ENCODE measurements at places on chromosomes 4 and X. TPM values are rescaled to one million over a fixed set of nuclear protein-coding genes. Genes with fewer than 3 reads are reported as not detected.

Gene SLC2A9
- total RNA-seq, result 0.10 TPM

DNA sequence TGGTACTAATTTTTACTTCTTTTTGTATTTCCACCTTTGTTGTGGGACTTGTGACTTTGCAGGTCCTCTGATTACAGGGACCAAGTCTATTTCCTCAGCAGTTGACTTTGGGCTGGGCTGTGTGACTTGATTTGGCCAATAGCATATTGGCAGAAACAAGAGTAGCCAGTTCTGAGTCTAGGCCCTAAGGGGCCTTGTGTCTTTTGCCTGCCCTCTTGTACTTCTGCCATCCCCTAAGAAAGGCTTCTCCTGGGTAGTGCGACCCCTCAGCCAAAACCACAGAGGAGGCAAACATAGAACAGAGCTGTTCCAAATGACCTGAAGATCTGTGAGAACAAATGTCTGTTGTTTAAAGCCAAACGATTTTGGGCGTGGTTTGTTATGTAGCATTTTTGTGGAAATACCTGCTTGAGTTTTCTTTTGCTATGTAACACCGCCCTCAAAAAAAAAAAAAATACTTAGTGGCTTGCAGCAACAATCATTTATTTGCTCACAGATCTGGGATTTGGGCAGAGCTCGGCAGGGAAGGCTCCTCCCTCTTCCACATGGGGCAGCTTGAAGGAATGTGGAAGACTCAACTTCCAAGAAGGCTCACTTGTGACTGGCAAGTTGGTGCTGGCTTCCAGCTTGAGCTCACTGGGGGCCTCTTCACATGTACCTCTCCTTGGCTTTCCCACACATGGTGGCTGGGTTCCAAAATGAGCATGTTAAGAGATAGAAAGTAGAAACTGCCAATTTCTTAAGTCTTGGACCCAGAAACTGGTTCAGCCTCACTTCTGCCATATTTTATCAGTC is 423.0 kb upstream of the CNKSR2 start:
- DNase-seq, result no peak
- H3K36me3 ChIP-seq, result no peaks in the 10 kb centered on the region
- no peaks in the 10 kb centered on the region for H3K4me1 ChIP-seq
- H3K27ac ChIP-seq, result no peak overlapping the region
- H3K4me3 ChIP-seq, result no peak overlapping the region

Gene FGF16
- total RNA-seq, result not detected

DNA sequence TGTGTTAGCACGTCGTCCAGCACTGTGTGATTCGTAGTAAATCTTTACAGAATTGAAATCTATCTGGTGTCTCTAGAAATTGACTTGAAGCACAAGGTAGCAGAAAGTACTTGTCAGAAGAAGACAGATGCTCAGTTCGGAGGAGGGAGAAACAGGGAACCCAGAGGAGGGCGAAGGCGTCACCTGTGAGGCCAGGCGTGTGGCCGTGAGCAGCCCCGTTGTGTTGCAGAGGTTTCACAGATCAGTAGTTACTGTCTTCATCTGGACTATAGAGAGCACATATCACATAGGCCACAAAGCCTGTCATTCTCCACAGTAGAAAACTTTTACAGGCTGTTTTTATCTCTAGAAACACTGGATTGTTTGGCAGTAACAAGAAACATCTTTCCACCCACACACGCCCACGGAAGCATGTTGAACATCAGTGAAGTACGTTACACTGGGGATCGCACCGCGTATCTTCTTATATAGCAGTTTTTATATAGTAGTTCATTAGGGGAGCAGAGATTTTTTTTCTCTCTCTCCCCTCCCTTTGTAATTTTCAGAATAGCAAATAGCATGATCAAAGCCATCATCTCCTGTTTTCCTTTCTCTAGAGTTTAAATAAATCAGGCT is 48.1 kb upstream of the TLR3 start:
- no peaks in the 10 kb centered on the region for H3K36me3 ChIP-seq
- DNase-seq, result no peak
- no peak overlapping the region for H3K4me3 ChIP-seq
- peaks cover 20% of the 10 kb centered on the region for H3K27me3 ChIP-seq
- no peaks in the 10 kb centered on the region for H3K4me1 ChIP-seq
- no peak overlapping the region for H3K27ac ChIP-seq

DNA sequence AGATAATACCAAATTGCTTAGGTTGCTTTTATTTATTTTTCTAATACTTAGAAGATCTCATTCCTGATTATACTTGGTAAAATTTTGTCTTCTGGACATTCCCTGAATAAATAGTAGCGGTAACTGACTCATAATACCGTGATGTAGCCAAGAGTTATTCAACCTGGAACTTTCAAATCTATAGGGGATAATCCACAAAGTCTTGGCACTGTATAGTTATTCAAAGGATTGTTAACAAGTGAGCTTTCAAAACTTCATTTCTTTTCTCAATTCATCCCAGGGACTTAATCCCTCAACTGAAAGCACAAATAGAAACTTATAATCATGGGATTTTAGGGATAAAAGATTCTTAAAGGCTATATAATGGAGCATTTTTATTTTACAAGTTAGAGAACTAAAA is 1383.3 kb downstream of the FAM133A start:
- no peaks in the 10 kb centered on the region for H3K36me3 ChIP-seq
- no peaks in the 10 kb centered on the region for H3K4me1 ChIP-seq
- DNase-seq, result no peak

DNA sequence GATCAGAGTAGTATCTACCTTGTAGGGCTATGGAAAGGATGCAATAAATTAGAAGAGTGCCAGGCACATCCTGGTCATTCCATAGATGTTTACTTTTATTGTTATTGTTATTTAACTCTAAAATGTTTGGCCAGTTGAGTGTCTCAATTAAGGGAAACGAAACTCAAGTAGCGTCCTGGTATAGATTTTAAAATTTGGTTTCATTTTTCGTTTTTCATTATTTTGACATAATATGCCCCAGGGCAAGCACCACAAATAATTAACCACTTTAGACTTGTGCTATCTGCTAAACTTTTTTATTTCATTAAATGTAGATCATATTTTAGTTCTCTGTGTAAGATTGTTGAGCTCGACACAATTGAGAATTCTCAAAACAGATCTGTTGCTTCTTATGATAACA is 179.7 kb upstream of the PRPS2 start:
- H3K4me1 ChIP-seq, result no peaks in the 10 kb centered on the region
- no peaks in the 10 kb centered on the region for H3K36me3 ChIP-seq
- no peak for DNase-seq
- no peak overlapping the region for H3K4me3 ChIP-seq
- H3K27ac ChIP-seq, result no peak overlapping the region

GRCh38 chr4:76806346-76806745 is 91.6 kb downstream of the SOWAHB start:
- no peaks in the 10 kb centered on the region for H3K4me1 ChIP-seq
- no peak overlapping the region for H3K27ac ChIP-seq
- DNase-seq, result no peak

DNA sequence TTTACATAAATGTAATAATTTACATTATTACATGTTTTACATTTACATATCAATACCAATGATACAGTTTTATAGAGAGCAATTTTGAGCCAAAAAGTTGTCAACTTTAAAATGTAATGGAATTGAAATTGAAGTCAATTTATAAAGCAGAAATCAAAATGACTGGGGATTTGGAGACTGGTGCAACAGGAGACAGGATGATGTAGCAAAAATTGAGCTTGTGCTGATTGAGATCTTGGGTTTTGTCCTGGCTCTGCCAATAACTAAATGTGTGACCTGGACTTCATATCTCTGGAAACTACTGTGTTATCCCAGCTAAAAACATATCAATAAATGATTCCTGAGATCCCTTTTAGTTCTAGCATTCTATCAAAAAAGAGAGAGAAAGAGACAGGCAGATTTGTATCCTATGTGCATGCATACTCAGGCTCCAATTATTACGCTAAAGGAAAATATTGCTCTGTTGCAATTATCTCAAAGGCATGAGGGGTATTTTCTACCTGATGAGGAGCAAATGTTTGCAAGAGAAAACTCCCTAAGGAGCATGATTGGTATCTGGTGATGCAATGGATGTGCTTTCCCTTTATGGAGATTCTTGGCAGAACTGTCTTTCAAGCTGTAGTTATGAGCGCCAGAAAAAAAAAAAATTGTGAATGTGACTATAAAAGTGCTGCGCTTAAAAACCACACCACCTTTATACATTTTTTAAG is 14.7 kb downstream of the EXOC1L start:
- no peak overlapping the region for H3K4me3 ChIP-seq
- H3K27me3 ChIP-seq, result peaks cover 30% of the 10 kb centered on the region
- no peak overlapping the region for H3K27ac ChIP-seq
- DNase-seq, result no peak
- H3K36me3 ChIP-seq, result peaks cover 2% of the 10 kb centered on the region
- no peaks in the 10 kb centered on the region for H3K4me1 ChIP-seq

GRCh38 chrX:107675365-107675654 is 47.0 kb downstream of the PRPS1 start:
- DNase-seq, result no peak
- no peaks in the 10 kb centered on the region for H3K36me3 ChIP-seq
- H3K27me3 ChIP-seq, result no peaks in the 10 kb centered on the region
- peak overlapping the region; percentile 80 for H3K27ac ChIP-seq
- H3K4me3 ChIP-seq, result peak overlapping the region; percentile 86

GRCh38 chrX:130296743-130297142 is 28.0 kb upstream of the ZNF280C start:
- no peak overlapping the region for H3K4me3 ChIP-seq
- no peaks in the 10 kb centered on the region for H3K36me3 ChIP-seq
- no peaks in the 10 kb centered on the region for H3K4me1 ChIP-seq
- peaks cover 1% of the 10 kb centered on the region for H3K27me3 ChIP-seq

GRCh38 chrX:9885150-9885549 is 82.0 kb upstream of the CLDN34 start:
- H3K27me3 ChIP-seq, result peaks cover 5% of the 10 kb centered on the region
- H3K4me1 ChIP-seq, result peaks cover 1% of the 10 kb centered on the region
- no peak overlapping the region for H3K4me3 ChIP-seq
- no peaks in the 10 kb centered on the region for H3K36me3 ChIP-seq
- peak; percentile 69 for DNase-seq
- H3K27ac ChIP-seq, result no peak overlapping the region

Gene CORIN
- total RNA-seq, result not detected

Gene TBC1D8B
- 1.4 TPM for total RNA-seq

Gene CLDN2
- not detected for total RNA-seq

GRCh38 chrX:51006064-51006463 is 95.5 kb downstream of the BMP15 start:
- peaks cover 1% of the 10 kb centered on the region for H3K27me3 ChIP-seq
- no peak overlapping the region for H3K4me3 ChIP-seq
- no peak for DNase-seq
- no peaks in the 10 kb centered on the region for H3K36me3 ChIP-seq

DNA sequence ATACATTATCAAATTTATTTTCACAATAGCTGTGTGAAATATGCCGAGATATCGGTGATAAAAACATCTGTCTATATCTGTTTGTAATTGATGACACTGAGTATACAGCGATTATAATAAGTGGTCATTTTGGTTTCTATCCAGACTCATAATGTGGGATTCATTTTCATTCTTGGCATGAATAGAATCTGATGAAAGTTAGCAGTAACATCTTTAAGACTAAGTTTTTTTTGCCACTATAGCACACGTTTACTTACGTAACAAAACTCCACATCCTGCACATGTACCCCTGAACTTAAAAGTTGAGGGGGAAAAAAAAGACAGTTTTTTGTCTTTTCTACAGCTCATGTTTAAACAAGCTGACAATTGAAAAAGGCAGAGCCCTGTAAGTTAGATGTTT is 86.4 kb downstream of the PPA2 start:
- H3K27me3 ChIP-seq, result no peaks in the 10 kb centered on the region
- no peaks in the 10 kb centered on the region for H3K4me1 ChIP-seq
- peaks cover 45% of the 10 kb centered on the region for H3K36me3 ChIP-seq
- H3K27ac ChIP-seq, result no peak overlapping the region

- no peaks in the 10 kb centered on the region for H3K4me1 ChIP-seq
- no peaks in the 10 kb centered on the region for H3K27me3 ChIP-seq
- H3K27ac ChIP-seq, result no peak overlapping the region
- DNase-seq, result no peak
- H3K36me3 ChIP-seq, result no peaks in the 10 kb centered on the region
Measured at GRCh38 chr4:142752202-142752786, 93.8 kb downstream of the INPP4B start.

Gene RFC1
- 86.7 TPM for total RNA-seq

DNA sequence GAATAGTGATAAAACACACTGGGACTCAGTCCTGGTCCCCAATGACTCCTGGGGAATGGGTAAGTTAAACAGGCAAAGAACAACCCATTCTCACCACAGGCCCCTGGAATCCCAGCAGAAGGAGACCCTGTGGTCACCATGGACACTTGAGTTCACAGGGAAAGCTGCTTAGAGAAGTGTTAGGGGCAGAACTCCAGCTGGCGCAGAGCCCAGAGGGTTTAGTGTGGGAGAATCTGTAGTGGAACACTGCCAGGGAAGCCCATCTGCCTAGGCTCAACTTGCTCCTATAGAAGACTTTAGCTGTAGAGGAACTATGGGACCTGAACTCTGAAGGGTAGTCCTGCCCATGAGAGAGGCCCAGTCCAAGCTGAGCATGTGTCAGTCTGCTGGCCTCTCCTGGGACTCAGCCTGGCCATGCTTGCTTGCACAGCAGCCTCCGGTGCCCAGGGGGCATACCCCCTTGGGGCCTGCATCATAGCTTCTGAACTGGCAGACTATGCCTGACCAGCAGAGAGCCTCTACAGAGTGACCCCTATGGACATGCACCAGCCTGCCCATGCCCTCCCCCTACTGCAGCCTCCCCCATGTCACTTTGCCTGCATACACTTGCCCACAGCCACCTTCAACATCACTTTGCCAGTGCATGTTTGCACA is 343.5 kb downstream of the IDS start:
- no peak overlapping the region for H3K27ac ChIP-seq
- H3K36me3 ChIP-seq, result no peaks in the 10 kb centered on the region
- no peaks in the 10 kb centered on the region for H3K4me1 ChIP-seq
- H3K27me3 ChIP-seq, result peaks cover 7% of the 10 kb centered on the region
- H3K4me3 ChIP-seq, result no peak overlapping the region

DNA sequence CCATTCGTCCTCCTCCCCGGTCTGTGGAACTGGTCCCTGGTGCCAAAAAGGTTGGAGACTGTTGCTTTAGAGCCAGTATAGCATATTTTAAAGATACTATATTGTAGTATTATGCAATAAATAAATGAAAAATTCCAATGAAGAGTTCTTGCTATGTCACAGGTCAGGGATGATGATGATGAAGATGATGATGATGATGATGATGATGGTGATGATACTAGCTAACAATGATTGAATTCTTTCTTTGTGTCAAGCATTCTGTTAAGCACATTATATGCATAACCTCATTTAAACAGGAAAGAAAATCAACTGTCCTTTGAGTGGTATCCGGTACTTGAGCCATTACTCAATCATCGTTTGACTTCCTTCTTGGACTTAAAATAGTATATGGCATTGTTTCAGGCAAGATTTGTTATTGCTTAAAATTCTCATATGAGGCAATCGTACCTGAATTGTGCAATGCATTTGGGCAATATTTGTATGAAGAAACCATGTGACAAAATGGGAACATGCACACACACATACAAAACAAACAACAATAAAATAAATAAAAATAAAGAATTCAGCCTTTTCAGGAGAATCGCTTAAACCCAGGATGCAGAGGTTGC is 22.8 kb upstream of the TLR2 start:
- no peak overlapping the region for H3K4me3 ChIP-seq
- H3K27me3 ChIP-seq, result no peaks in the 10 kb centered on the region
- no peak for DNase-seq
- no peak overlapping the region for H3K27ac ChIP-seq
- H3K36me3 ChIP-seq, result no peaks in the 10 kb centered on the region

GRCh38 chr4:144399927-144400326 is 246.0 kb upstream of the HHIP start:
- no peak overlapping the region for H3K27ac ChIP-seq
- H3K27me3 ChIP-seq, result no peaks in the 10 kb centered on the region
- DNase-seq, result no peak
- H3K4me1 ChIP-seq, result no peaks in the 10 kb centered on the region

Data from activated CD4-positive, alpha-beta memory T cell treated with anti-CD3 and anti-CD28 coated beads for 36 hours (primary cell).